ENCODE measurements at places on chromosomes 5 and 9.

- DNase-seq = no peak
These were observed 44.7 kb upstream of the AKNA start for GRCh38 chr9:114432323-114433067.

- DNase-seq = no peak
These were observed 10.1 kb downstream of the TTC1 start for GRCh38 chr5:160018945-160019625.

GRCh38 chr5:168269937-168270330 is 21.5 kb upstream of the WWC1 start:
- no peak for DNase-seq

- no peak for DNase-seq
These were observed 283.3 kb upstream of the TUT7 start for GRCh38 chr9:86637515-86637914.

GRCh38 chr9:113756476-113757192 is 119.5 kb upstream of the ZNF618 start:
- no peak for DNase-seq

- no peak for DNase-seq
These were observed 22.2 kb downstream of the MROH2B start for GRCh38 chr5:41048986-41049385.

- no peak for DNase-seq
These were observed 55.2 kb upstream of the TMEM252 start for GRCh38 chr9:68595868-68596267.

GRCh38 chr5:2910401-2911175 is 159.1 kb upstream of the IRX2 start:
- DNase-seq = no peak

- no peak for DNase-seq
These were observed 102.9 kb downstream of the BOD1 start for GRCh38 chr5:173513521-173513991.

GRCh38 chr9:124544535-124544934 is 37.3 kb upstream of the NR5A1 start:
- no peak for DNase-seq

DNA sequence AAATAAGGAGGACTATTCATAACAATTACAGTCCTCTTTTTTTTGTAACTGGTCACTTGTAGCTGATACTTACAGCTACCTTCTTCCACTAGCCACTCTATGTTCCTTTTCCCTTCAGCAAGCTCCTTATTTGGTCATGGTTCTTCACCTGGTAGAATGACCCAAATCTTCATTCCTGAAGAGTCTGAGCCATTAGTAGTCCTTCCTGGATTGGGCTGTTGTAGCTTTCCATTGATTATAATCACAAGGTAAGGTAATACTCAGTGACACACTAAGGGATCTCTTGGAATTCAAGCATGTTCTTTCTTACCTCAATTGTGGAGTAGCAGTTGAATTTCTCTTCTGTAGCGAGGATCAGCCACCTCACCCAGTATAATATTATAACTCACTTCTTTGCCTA is 25.5 kb upstream of the ITGA2 start:
- no peak for DNase-seq

DNA sequence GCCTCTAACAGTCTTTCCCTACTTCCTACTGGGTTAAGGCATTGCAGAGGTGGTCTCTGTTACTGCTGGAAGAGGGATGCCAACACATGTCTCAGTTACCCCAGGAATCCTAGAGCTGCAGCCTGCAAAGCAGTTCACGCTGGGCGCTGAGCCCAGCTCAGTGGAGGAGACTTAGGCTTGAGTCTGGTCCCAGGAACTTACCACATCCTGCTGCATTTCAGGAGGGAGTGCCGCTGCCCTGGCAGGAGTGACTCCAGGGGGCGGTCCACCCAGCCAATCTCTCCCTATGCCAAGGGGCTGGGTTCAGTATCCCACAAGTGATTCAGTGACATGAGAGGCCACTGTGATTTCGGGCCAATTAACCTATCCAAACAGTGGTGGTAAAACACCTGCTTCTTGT is 7.6 kb downstream of the TTC16 start:
- no peak for DNase-seq

GRCh38 chr9:113529336-113530009 is 65.9 kb downstream of the RGS3 start:
- DNase-seq = no peak

- no peak for DNase-seq
These were observed 130.1 kb upstream of the ACOT12 start for GRCh38 chr5:81524015-81524414.

DNA sequence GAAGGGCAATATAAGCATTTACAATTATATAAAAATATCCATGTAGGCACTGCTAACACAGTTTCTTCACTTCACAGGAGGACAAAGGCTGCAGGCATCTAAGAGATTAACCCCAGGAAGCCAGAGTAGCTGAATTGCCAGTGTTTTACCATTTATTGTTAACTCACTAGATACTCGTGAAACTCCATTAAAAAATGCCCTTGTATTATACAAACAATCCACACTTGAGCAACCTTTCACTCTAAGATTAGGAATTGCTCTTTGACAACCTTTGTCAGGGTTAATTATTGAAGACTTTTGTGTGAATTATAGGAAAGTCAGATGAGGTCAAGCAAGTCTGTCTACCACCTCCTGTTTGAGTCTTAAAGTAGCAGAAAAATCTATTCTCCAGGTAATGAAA is 317.8 kb downstream of the ADGRV1 start:
- DNase-seq = no peak

DNA sequence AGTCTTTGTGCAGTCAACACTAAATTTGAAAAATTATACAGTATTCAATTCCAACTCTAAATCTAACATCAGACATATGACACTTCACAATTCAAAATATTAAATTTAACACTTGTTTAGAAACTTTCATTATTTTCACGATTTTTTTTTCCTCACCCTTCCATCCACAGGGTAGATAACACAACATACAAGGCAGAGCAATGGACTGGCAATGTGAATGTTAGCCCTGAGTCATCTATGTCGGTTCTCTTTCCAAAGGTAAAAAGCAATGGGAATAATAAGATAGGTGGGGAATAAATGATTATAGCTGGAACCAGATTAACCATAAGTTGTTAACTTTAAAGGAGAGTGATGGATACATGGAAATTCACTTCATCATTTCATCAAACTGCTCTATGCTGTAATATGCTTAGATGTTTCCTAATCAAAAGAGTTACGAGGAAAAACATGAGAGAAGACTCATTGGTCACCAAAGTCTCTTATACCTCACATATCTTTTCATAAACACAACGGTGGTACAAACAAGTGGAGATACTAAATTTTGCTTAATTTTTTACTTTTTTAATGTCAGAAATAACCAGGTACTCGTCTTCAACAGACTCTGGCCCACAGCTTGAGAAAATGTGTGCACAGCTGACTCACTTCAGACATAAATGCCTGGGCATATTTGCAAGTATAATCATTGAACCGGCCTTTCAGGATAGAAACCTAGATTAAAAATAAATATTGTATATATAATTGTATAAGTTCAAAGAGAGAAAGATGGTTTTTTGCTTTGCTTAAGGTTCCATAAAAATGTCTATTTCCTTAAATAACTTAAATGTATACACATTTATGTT is 23.0 kb downstream of the RFX3 start:
- DNase-seq = no peak

GRCh38 chr5:31156631-31157160 is 36.8 kb upstream of the CDH6 start:
- no peak for DNase-seq
